ENCODE measurements at places on chromosomes 1 and 21. TPM values are rescaled to one million over a fixed set of nuclear protein-coding genes. Genes with fewer than 3 reads are reported as not detected.

Gene HTR6
- not detected for total RNA-seq

Gene PRKAA2
- 3.4 TPM for total RNA-seq

Gene GJA5
- total RNA-seq = not detected

Gene CLCA2
- not detected for total RNA-seq

Gene CHRNB2
- not detected for total RNA-seq

Gene LCE2D
- total RNA-seq = not detected

Gene MTARC1
- total RNA-seq = 5.4 TPM

Gene CDC7
- total RNA-seq = 3.9 TPM

Gene MXRA8
- 154 TPM for total RNA-seq

Gene TSPEAR
- 0.15 TPM for total RNA-seq

Gene GJA8
- not detected for total RNA-seq

Gene TMOD4
- total RNA-seq = 0.60 TPM

Gene SMIM1
- total RNA-seq = not detected

Gene SLC45A1
- 2.9 TPM for total RNA-seq

Gene ANGPTL7
- total RNA-seq = not detected

Gene TDRKH
- total RNA-seq = 4.7 TPM

Gene TOR3A
- total RNA-seq = 19.8 TPM

Gene LGR6
- total RNA-seq = 1.4 TPM

Gene TMIGD3
- not detected for total RNA-seq

Gene NCMAP
- total RNA-seq = not detected

Gene IFNLR1
- total RNA-seq = not detected

Gene ZNF697
- 9.4 TPM for total RNA-seq

Gene GJA9
- not detected for total RNA-seq

Gene AGBL4
- not detected for total RNA-seq

Gene NIBAN1
- total RNA-seq = 101 TPM

Gene CYP4A22
- total RNA-seq = not detected

Gene MTF1
- 17.3 TPM for total RNA-seq

Gene CPLANE2
- 12.0 TPM for total RNA-seq

Gene SLC44A5
- 0.20 TPM for total RNA-seq

Gene OR2T33
- not detected for total RNA-seq

Gene RGS18
- total RNA-seq = not detected

Gene INTS7
- 17.8 TPM for total RNA-seq

Gene SMCP
- total RNA-seq = not detected

Gene LCA5L
- total RNA-seq = 0.92 TPM

Gene LRRC3
- 3.3 TPM for total RNA-seq

Gene SIM2
- total RNA-seq = 0.60 TPM

Gene THAP3
- total RNA-seq = 14.7 TPM

All from chondrocyte (in vitro differentiated cells).